ENCODE measurements at places on chromosomes 2 and 18.
A peak's percentile ranks its signal among the peaks of the same experiment; 100 is the strongest.

GRCh38 chr2:95728878-95729596 is 137.2 kb downstream of the TRIM43 start:
- no peak for DNase-seq

GRCh38 chr18:21897811-21898210 is 157.2 kb downstream of the MIB1 start:
- no peak for DNase-seq

DNA sequence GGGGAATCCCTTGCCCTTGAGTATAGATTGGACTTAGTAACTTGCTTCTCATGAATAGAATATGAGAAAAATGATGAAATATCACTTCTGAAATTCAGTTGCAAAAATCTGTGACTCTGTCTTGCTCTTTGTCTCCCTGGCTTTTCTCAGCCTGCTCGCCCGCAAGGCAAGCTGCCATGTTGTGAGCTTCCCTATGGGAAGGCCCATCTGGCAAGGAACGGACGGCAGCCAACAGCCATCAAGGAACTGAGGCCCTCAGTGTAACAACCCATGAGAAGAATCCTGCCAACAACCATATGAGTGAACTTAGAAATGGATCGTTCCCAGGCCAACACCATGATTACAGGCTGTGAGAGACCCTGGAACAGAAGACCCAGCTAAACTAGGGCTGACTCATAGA is 58.4 kb upstream of the PGAP1 start:
- DNase-seq, result no peak

DNA sequence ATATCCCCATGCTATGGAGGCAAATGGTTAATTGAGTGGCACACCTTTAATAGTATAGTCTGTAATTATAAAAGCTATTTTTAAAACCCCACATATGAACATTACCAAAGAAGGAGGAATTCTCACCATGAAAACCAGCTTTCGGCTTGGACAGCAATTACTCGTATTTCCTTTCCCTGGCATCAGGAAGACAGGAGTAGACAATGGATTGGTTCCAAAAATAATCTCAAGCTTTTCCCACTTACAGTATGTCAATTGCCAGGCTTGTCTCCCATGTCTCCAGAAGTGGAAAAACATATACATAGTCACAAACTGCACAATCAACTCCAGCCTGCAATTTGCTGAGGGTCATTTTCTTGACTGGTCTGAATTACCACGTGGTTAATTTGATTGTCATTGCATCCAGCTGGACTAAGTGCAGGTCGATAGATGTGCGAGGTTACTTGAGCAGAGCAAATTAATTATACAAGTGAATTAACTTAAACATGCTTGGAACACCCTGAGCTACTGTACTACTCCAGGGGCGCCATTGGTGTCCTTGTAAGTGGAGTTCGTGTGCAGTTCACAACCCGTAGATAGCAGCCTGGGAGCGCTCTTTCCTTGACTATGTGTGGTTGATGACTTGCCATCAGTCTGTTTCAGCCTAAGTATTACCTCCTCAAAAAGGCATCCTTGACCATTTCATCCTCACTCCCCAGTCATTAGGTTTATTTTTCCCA is 124.3 kb upstream of the PELI1 start:
- no peak for DNase-seq

DNA sequence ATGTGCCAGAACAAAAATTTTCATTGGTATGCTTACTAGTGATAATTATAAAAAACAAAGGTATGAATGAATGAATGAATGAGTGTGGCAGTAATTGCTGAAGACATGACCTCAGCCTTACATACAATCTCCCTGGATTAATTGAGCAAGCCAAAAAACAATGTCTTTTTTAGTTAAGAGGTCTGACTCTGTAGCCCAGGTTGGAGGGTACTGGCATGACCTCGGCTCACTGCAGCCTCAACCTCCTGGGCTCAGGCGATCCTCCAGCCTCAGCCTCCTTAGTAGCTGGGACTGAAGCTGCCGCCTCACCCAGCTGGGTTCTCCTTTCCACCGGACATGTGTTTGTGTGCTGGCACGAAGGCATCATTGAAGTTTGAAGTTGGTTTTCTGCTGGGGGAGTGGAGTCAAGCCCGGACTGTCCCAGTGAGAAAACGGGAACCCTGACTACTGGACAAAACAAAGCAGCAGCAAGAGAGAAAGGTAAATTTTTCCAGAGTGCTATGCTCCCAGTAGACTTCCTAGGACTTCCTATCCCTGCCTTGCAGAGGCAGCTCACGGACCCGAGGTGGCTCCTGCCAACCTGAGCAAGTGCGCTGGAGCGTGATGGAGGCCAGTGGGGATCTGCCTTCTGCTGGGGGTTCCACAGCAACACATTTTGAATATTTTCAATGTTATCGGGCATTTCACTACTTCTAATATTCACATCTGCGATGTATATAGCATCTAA is 6.4 kb upstream of the IMP4 start:
- no peak for DNase-seq

DNA sequence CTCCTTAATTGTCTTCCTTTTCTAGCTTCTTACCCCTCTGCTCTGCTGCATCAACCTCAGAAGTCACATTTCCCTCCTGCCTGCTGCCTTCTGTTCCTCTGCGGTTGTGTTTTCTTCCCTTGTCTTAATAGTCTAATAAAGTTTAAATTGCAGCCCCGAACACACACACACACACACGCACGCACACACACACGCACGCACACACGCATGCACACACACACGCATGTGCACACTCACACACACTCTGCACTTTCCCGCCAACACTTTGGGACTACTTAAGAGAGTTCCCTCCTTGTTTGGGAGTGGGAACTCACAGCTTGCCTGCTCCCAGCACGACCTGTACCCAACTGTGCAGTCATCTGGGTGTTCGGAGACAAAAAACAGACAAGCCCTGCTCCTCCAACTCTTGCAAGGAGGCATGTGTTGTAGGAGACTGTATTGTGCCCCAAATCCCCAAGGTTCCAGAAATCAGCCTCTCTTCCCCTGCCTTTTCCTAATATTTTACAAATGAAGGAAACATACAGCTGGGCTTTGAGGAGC is 99.1 kb downstream of the SETBP1 start:
- DNase-seq, result no peak

DNA sequence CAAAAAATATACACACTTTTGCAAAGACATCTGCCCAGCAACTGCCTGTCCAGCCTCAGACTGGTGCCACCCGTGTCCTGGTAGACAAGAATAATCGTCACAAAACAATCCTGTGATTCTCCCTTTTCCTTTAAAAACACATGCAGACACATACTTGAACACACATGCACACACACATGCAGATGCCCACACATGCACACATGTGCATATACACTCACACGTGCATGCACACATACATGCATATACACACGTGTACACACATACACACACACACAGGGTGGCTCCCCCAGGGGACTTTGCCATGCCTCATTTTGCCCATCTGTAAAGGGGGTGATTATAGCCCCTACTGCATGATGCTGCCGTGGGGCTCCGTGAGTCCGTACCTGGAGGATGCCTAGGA is 24.9 kb upstream of the ALPP start:
- DNase-seq, result no peak

GRCh38 chr2:162155093-162155492 is 3.0 kb upstream of the GCG start:
- no peak for DNase-seq

- peak; percentile 62 for DNase-seq
Measured at GRCh38 chr2:216371721-216372702, at the start of gene MARCHF4. MARCHF4 (minus strand) TSS chr2:216372483; CDS start chr2:216370260, 2,223 bp downstream.

- no peak for DNase-seq
Measured at GRCh38 chr2:127201452-127201851, 18.6 kb downstream of the CYP27C1 start.

GRCh38 chr2:205882806-205883425 is 200.6 kb downstream of the NRP2 start:
- DNase-seq, result no peak

GRCh38 chr2:96140941-96141623 is 2.8 kb upstream of the ASTL start:
- no peak for DNase-seq

GRCh38 chr18:35466334-35466733 is 31.4 kb downstream of the INO80C start:
- DNase-seq, result no peak

GRCh38 chr2:33083699-33084387 is 137.1 kb downstream of the LTBP1 start:
- DNase-seq, result no peak

DNA sequence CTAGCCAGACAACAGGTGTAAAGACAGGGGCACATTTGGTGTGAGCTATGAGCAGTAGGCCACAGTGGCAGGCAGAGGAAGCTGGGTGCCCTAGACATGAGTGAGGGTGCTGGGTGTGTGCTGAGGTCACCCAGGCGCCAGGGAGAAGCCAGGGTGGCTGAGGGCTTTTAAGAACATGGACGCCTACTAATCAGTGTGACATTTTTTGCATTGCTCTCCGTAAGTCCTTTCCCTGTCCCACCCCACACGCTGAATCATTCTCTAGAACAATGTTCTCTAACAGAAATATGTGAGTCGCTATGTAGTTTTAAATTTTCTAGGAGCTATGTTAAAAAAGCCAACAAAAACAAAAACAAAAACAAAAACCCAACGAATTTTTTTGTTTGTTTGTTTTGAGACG is 204.5 kb upstream of the REV1 start:
- DNase-seq, result no peak

DNA sequence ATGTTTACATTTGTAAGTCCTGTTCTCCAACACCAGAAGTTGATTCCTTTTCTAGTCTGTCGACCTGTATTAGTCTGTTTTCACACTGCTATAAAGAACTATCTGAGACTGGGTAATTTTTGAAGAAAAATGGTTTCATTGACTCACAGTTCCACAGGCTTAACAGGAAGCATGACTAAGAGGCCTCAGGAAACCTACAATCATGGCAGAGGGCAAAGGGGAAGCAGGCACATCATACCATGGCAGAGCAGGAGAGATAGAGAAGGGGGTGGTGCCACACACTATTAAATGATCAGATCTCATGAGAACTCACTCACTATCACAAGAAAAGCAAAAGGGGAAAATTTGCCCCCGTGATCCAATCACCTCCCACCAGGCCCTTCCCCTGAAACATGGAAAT is 112.8 kb upstream of the MAP3K20 start:
- DNase-seq, result no peak

DNA sequence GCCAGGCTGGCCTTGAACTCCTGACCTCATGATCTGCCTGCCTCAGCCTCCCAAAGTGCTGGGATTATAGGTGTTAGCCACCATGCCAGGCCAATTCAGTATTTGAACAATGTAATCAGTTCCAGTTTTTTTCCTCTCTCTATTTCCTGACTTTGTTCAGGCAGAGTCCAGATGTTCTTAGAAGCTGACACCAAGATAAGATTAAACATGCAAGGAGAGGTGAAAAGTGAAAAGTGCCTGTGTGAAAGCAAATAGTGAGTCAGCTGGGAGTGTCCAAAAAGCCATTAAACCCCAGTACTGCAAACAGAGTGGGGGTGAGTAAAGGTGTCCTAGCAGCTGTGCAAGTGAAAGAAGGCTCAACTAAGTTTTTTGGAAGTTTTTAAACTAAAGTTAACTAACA is 231.5 kb downstream of the PTH2R start:
- no peak for DNase-seq

DNA sequence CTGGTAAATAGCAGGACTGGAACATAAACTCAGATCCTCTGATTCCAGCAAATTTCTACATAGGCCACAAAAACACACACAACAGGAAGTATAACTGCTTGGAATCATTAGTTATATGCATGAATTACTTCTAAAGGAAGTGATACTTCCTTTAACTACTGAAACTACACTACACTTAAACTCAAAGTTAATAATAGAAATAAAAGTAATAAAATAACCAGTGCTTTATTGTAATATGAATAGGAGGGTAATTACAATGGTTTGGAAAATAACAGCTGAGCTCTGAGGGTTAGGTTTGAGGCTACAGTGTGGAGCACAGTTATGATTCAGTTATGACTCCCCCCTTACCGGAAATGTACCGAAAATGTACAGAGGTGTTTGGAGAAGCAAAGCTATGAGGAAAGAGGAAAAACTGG is 18.5 kb upstream of the POLI start:
- no peak for DNase-seq

DNA sequence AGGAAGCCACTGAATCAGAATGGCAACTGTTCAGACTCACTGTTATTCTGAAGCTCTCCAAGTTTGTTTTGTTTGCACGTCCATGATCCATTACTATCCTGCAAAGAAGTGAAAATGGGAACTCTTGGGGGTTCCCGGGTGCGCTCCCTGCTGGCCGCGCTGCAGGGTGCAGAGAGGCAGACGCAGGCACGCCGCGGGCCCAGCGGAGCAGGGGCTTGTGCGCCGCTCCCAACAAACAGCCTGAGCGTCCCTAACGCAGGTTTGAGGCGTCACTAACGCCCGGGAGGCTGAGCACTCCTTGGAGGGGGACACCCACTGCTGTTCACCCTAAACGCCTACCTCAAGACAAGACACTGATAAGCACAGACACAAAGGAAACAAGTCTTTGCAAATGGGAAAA is 14.3 kb upstream of the PIEZO2 start:
- DNase-seq, result no peak

DNA sequence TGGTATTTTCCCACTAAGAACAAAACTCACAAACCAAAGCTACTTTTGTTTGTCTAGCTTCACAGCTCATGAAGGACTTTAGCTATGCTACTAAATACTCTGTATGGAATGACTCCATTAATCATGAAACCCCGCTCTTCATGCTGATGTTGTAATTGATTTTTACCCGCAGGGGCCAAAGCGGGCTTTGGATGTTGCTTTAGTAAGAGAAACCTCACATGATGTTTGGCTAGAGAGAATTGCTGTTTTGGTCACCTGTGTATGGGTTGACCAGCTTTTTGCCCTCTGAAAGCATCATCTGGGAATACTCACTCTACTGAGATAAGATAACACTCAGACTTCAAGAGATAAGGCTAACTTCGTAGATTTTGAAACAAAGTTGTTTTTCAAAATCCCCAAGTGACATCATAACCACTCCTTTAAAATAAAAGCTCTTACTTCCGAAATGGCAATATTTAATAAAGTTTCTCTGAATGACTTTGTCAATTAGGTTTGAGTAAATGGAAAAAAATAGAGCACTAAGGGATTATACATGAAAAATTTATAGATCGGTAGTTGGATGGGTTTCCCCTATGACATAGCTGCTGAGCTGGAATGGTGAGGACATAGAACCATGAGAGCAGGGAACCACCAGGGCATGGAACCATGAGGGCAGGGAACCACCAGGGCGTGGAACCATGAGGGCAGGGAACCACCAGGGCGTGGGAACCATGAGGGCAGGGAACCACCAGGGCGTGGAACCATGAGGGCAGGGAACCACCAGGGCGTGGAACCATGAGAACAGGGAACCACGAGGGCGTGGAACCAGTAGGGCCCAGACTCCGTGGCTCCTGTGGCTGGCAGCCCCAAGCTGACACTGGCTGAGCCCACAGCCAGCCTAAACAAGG is 31.9 kb downstream of the ACKR3 start:
- no peak for DNase-seq

- no peak for DNase-seq
Measured at GRCh38 chr18:47526147-47526546, 274.7 kb upstream of the SKOR2 start.
